ENCODE measurements at places on chromosomes 7 and 10. TPM values are rescaled to one million over a fixed set of nuclear protein-coding genes. Genes with fewer than 3 reads are reported as not detected.

DNA sequence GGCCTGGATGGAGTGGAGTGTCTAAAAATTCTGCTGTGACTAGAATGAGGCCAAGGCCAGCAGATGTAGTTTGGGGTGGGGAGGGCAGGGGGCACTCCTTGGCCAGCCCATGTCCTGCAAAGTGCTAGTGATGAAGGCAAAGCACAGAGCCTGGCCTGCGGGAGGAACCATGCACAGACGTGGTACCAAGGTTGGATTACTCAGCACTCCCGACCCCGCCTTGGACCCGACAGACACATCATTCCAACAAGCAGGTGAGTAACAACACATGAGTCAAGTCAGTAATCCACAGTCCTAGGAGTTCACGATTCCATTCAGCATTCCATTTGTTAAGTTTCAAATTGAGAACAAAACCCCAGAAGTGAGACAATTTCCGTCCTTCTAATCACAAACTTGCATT, 317.3 kb downstream of the TCERG1L start:
- DNase-seq, result no peak

DNA sequence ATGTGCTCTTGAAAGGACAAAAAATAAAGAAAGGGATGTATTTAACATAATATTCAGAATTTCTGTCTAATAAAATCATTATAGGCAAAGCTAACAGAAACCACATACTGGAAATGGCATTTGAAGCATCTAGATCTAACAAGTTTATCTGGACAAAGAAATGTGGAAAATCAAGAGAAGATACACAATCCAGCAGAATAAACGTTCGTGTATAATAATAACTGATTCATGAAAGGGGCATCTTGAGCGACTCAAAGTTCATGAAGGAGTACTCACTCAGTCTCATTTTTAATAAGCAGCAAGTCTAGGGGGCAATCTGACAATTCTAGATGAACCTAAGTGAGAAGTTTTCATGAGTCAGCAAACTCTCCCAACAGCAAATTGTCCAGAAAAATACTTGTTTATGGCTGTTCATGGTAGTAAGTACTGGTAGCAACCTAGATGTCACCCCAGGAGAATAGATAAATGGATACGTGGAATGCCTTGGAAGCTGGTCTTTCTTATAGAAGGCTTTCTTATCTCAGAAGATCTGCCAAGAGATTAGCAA, 541.8 kb downstream of the INHBA start:
- DNase-seq, result no peak

GRCh38 chr10:43396061-43396927, 12.7 kb downstream of the HNRNPF start:
- peak; percentile 73 for DNase-seq

DNA sequence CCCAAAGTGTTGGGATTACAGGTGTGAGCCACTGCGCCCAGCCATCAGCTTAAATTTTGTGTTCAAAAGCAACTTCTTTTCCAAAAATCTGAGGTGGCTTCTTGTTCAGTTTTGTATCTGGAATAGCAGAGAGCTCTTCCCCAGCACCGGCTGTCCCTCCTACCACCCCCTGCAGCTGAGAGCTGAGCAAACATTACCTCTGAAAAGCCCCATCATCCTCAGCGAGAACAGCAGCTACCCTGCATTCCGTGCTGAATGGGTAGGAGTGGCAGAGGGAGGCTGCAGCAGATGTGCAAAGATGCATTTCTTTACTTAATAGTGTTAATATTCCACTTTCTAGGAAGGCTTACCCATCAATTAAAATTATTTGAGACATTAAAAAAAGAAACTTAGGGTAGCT, 31.8 kb downstream of the CCM2 start:
- DNase-seq, result no peak

DNA sequence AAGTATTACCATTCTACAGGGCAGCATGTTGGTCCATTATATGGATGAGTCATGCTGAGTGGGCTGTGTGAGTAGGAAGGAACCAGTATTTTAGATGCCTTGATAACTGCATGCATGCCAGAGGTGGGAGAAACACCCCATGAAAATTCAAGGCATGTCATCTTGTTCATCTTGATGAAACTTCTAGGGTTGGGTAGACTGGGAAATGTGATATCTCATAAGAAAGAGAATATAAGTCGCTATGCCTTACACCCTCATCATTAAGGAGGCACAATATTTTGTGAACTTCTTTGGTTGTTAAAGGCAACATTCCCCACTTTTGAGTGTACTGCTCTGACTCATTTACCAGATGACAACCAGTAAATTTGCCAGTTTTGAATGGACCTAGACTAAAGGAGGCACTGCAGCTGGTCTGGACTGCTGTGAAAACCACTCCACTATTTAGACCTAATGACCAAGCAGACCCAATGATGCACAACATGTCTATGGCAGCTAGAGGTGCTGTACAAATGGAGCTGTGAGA, 48.0 kb downstream of the ZNF365 start:
- DNase-seq, result no peak

DNA sequence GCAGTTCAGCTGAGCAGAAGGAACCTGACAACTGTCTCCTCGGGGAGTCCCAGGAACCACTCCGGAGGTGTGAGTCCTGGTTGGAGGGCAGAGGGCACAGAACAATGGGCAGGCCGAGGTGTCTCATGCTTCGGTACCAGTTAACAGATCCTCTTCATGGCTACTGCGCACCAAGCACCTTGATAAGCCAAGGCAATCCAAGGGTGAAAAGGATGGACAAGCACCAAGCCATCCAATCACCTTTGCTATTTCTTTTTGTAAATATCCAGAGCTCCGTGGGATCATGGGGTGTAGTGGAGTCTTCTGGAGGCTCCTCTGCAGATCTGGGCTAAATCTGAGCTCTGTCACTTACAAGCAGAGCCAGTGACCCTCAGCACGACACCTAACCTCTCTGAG, 233.5 kb downstream of the WDR11 start:
- DNase-seq, result no peak

GRCh38 chr10:104036069-104036384, 49.7 kb downstream of the COL17A1 start:
- DNase-seq, result no peak

DNA sequence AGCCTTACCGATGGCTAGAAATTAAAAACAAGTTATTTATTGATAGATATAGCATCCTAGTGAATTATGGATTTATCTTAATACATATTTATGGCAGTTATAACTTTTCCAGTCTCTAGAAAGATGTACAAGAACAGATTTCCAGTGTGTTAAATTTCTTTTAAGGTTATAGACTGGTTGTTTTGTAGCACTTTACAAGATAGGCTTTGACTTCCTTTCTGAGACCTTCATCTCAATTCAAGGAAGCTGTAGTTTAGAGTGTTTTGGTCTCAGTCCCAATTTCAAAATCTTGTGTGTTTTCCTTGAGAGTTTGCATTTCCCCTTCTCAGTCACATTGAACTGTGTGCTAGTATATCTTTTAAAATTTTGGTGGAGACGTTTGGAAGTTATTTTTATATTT, 30.1 kb downstream of the PLEKHA1 start:
- no peak for DNase-seq

GRCh38 chr10:17005621-17006566, 123.7 kb downstream of the CUBN start:
- no peak for DNase-seq

DNA sequence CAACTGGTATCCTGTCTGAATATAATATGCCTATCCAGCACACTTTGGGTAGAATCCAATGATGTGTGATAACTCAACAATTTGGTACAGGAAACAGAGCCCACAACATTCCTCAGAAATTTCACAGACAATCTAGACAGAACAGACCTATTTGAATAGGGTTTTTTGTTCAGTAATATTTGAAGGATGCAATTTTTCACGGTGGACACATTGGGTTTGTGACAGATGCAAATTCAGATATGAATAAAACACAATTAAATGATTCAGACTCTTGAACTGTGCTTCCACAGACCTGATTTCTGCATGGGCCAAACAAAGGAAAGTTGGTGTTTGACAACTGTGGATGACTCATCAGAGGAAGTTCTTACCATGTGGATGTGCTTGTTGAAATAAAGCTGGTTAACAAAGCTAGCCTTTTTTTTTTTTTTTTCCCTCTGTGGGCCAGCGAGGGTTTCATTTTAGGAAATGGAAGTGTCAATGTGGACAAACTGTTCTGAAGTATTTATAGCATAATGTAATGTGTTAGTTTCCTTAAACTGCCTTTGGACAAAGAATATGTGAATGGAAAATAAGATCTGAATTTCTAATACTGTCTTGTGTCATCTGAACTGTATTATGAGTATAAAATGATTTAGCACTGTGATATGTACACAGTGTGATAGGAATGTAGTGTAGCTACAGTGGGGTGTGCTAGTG, 43.2 kb upstream of the FAM133B start:
- no peak for DNase-seq

DNA sequence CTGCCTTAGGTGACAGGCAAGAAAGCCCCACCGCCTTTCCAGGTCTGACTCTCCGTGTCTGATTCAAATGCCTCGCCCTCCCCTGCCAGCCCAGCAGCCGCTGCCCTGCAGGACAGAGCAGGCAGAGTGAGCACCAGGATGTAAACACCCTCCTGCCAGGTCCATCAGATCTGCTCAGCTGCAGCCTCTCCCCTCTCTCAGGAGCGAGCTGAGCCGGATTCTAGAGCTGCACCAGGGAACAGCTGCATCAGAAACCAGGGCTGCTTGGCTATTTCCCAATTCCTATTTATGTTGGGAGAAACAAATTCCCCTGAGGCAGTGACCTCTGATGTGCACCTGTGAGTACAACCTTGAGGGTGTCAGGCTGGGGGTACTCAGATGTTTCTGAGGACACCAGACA, 121.5 kb upstream of the ZMIZ1 start:
- no peak for DNase-seq

DNA sequence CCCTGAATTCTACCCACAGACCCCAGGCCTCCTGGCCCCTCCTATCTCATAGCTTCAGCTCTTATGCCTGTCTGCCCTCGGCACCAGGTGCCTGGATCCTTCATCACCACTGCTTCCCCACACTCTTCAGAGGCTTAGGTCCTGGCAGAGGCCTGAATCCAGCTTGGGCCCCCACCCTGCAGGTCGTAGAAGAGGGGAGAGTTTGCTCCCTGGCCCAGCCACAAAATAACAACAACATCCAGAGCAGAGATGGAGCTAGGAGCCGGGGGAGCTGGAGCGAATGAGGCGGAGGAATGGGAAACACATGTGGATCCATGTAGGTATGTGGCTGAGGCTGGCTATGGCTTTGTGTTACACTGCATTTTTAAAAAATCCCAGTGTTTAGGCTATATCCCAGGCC, 7.8 kb upstream of the OPN4 start:
- DNase-seq, result no peak

GRCh38 chr7:150719960-150720891, 3.8 kb downstream of the GIMAP1 start:
- no peak for DNase-seq

The TMEM213 gene
- total RNA-seq, result not detected

The VWC2 gene
- not detected for total RNA-seq

The BAG3 gene
- total RNA-seq, result 16.2 TPM

The SPDYE9 gene
- total RNA-seq, result not detected

The LIPJ gene
- total RNA-seq, result 0.48 TPM

The EVX1 gene
- total RNA-seq, result not detected

Measured in uterus (tissue), 4 donors.